ENCODE measurements at places on chromosomes 6 and 20. TPM values are rescaled to one million over a fixed set of nuclear protein-coding genes. Genes with fewer than 3 reads are reported as not detected.

GRCh38 chr6:80223743-80224212 is 117.3 kb downstream of the BCKDHB start:
- DNase-seq: no peak

DNA sequence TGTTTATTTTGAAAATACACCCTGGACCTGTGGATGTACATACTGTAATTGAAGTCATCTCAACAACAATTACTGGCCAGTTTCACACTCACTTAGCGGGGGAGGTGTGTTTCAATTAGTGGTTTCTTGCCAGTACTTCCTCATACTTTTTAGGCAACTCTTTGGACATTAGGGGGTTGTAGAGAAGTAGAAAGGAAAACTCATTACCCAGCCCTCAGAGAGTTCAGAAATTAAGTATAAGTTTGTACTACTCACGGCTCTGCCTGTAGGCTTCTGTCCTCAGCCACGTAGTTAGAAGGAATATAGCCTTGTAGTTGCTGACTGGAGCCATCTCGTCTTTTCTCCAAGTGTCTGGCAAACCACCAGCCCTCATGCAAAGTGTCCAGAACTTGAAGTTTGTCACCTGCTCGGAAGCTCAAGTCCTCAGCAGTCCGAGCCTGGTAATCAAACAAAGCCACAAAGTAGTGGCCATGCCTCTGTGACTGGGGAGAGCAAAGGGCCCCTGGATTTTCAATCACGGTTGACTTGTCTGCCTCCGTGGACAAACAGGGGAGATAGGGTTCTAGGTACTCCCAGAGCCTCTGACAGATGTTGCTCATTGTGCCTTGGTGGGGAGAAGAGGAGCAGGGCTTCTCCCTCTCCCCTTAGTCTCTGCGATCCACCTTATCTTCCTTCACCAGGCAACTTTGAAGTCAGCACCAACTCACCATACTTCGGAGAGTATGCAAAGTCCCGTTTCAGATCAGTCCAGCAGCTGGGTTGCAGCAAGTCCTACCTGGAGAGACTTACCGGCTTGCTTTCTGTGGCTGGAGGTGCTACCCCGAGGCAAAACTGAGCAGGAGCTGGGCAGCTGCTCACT is 749 bp downstream of the FRK start:
- DNase-seq: no peak

- DNase-seq: no peak
Measured at GRCh38 chr6:166156942-166157341, 10.7 kb downstream of the TBXT start.

DNA sequence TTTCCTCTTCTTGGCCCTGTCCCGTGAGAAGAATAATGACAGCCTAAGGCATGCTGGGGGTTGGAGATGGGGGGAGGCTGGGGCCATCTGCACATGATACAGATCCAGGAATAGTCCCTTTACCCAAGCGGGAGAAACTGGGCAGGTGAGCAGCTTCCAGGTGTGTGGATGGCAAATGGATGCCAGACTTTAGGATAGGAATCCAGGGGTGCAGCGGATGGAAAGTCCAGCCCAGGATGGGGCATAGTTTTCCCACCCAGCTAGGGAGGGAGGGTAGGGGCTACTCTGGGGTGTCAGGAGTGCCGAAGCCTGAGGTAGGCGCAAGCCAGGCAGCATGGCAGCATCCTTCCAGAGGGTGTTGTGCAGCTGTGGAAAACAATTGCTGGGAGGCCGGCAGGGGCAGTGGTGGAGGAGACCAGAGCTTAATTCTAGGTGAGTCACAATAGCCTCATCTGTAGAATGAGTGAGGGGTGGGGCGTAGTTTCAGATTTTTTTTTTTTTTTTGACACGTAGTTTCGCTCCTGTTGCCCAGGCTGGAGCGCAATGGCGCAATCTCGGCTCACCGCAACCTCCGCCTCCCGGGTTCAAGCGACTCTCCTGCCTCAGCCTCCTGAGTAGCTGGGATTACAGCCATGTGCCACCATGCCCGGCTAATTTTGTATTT is 15.4 kb upstream of the FAM110A start:
- DNase-seq: no peak

Gene FAM229B
- total RNA-seq: 2.2 TPM

- DNase-seq: no peak
Measured at GRCh38 chr20:6238421-6238820, 115.6 kb upstream of the FERMT1 start.

DNA sequence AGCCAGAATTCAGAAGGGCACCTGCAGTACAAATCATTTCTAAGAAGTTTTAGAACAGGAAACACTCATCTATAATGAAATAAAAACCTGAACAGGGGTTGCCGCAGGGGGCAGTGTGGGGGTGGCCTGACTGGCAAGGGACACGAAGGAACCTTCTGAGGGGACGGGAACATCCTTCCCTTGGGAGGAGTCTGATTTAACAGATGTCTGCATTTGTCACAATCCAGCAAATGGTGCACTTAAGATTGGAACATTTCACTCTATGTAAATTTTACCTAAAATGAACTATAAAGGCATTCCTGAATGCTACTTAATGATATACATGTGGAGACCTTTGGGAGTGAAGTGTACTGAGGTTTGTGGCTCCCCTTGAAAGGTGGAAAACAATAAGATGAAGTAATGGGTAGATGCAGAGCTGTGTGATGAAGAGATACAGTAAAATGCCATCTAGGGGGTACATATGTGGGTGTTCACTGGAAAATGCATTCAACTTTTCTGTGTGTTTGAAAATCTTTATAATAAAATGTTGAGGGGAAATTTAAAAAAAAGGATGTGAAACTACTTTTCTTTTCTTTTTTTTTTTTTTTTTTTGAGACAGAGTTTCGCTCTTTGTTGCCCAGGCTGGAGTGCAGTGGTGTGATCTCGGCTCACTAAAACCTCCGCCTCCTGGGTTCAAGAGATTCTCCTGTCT is 89.5 kb downstream of the SNX5 start:
- DNase-seq: peak; percentile 15
